Psoas muscle (tissue), 8 donors: ENCODE measurements at places on chromosomes 3 and 15. TPM values are rescaled to one million over a fixed set of nuclear protein-coding genes. Genes with fewer than 3 reads are reported as not detected.

GRCh38 chr3:30691944-30692343, 85.5 kb downstream of the TGFBR2 start:
- DNase-seq: no peak

The CTDSPL gene
- total RNA-seq: 11.2 TPM

- DNase-seq: no peak
Measured at GRCh38 chr15:40259021-40259420, 20.2 kb downstream of the PAK6 start.

The CYP8B1 gene
- total RNA-seq: not detected

DNA sequence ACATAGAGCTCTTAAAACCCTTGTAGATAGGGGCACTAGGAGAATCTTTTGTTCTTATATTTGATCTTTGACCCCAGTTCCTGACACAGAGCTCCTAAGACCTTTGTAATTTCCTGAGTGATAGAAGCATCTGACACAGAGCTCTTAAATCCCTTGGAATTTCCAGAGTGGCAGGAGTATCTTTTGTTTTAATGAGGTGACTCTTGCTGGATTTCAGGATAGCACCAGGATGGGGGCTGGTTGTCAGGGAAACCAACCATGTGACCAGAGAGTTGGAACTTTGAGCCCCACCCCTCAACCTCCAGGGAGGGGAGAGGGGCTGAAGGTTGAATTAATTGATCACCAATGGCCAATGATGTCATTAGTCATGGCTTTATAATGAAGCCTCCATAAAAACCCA, 47.6 kb upstream of the ST8SIA2 start:
- DNase-seq: no peak
